ENCODE measurements at places on chromosomes 1 and 21.
A peak's percentile ranks its signal among the peaks of the same experiment; 100 is the strongest.

DNA sequence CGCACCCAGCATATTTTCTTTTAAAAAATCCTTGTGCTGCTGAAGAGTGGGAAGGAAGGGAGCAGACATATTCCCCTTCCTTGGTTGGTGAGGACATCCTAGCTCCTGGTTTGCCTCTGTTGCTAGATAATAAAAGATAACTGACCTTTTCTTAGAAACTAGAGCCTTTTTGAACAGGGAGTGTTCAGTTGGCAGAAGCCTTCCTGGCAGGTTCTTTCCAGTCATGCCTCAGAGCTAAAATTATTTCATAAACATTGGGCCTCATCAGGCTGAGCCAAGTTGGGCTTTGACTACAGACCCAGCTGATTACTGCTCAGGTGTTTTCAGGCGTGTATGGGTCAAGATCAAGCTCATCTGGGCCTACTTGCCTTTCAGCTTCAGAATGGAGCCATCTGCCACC, 22.7 kb upstream of the SH3BGRL3 start:
- no peak for DNase-seq

GRCh38 chr1:161962091-161962887, 61.4 kb downstream of the OLFML2B start:
- no peak for DNase-seq

DNA sequence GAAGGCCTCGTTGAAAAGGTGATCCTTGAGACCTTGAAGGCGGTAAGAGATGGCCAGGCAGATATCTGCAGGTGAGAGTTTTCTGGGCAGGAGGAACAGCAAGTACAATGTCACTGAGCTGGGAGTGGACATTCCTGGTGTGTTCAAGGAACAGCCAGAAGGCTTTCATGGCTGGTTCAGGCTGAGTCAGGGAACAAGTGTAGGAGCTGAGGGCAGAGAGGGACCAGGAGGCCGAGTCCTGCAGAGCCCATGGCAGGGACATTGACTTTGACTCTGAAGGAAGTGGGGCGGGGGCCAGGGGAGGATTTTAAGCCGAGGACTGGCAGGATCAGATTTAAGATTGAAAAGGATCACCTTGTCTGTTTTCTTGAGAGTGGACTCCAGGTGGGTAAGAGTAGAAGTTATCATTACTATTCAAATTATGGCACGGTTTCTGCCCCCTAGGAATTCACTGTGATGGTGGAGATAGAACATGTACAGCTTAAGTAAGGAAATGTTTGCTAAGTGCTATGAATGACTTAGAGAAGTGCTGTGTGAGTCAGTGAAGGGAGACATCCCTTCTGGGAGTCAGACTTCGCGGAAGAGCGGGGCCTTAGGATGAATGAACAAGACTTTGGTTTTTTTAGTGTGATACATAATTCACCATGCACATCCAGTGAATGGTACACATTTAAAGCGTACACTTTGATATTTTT, 202.3 kb downstream of the KIF26B start:
- DNase-seq, result no peak

- no peak for DNase-seq
These were observed 137.5 kb downstream of the TGFB2 start for GRCh38 chr1:218482683-218483082.

DNA sequence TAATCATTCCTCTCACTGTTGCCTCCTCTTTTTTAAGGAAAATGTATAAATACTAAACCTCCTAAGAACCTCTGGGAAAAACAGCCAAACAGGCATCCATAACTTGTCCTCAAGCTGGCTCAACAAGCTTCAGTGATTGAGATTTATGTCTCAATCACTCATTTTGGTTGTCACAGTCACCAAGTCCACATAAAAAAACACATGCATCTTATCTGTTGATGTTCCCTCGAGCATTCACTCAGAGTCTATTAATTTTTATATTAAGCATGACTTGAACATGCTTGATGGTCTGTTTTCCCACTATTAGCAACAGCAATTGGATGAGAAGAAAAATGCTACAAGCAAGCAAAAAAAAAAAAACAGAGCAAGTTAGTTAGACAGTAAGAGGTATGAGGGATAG, 254.3 kb downstream of the RGS7 start:
- no peak for DNase-seq

DNA sequence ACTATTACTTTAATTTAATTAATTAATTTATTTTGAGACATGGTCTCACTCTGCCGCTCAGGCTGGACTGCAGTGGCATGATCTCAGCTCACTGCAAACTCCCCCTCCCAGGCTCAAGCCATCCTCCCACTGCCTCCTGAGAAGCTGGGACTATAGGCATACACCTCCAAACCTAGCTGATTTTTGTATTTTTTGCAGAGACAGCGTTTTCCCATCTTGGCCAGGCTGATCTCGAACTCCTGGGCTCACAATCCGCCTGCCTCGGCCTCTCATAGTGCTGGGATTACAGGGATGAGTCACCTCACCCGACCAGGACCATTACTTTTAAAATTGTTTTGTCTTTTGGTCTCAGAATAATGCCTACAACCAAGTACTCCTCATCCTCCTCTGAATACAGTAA, 15.6 kb downstream of the YY1AP1 start:
- DNase-seq, result no peak

DNA sequence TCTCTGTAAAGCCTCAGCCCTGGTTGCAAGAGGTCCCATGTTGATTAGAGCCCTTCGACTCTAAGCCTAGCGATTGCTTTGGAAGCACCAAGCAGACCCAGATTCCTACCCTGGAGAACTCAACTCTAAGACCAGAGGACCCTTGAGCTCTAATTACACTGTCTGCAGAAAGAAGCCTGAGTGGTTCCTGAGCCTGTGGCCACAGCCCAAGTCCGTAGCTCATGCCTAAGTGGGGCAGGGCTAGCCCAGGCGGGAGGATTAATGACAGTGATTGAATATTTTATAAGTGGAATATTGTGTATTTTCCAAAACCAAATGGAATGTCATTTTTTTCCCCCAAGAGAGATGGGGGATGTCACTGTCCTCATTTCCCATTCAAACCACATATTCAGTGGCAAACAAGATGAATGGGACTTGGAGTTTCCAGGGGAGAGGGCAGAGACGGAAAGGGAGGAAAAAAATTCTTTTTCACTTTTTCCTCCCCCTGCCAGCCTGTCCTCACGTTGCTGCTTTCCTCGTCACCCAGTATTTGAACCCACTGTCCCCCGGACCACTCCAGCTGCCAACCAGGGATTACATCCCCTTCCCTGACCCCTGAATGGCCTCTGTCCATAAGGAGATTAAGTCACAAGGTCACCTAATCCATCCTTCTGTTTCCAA, 79.6 kb upstream of the CTTNBP2NL start:
- no peak for DNase-seq

DNA sequence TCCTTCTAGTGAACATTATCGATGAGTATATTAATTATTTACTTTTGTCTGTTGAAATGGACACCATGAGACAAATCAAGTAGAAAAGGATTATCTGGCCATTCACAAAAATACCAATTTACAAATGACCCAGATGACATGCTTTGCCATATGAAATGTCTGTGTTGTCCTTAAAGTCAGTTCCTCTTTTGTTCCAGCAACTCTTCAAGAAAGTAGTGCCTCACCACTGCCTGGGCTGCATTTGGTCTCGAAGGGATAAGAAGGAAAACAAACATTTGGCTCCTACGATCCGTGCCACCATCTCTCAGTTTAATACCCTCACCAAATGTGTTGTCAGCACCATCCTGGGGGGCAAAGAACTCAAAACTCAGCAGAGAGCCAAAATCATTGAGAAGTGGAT, 79.6 kb downstream of the RGL1 start:
- no peak for DNase-seq

- DNase-seq, result no peak
These were observed 69.6 kb upstream of the KRTAP19-8 start for GRCh38 chr21:31107871-31108270.

GRCh38 chr1:229479660-229480399, 28.3 kb downstream of the NUP133 start:
- no peak for DNase-seq

DNA sequence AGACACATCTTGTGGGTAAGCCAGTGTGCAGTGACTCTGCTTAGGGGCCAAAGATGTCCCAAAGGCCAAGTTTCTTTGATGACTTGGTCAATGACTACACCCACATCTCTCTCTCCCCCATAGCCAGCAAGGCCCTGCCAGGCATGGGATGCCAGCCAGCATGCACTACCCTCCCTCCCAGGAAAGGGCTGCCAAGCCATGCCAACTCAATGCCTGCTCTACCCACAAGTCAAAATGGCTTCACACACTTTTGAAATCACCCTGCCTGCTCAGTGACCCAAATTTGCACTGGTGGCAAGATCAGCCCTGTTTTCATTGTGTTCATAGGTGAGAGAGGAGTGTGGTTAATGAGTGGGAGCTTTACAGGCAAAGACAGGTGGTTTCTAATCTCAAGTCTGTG, 112.5 kb downstream of the MATN1 start:
- peak; percentile 54 for DNase-seq

- no peak for DNase-seq
These were observed 686 bp upstream of the ZNF281 start for GRCh38 chr1:200410566-200410878.

DNA sequence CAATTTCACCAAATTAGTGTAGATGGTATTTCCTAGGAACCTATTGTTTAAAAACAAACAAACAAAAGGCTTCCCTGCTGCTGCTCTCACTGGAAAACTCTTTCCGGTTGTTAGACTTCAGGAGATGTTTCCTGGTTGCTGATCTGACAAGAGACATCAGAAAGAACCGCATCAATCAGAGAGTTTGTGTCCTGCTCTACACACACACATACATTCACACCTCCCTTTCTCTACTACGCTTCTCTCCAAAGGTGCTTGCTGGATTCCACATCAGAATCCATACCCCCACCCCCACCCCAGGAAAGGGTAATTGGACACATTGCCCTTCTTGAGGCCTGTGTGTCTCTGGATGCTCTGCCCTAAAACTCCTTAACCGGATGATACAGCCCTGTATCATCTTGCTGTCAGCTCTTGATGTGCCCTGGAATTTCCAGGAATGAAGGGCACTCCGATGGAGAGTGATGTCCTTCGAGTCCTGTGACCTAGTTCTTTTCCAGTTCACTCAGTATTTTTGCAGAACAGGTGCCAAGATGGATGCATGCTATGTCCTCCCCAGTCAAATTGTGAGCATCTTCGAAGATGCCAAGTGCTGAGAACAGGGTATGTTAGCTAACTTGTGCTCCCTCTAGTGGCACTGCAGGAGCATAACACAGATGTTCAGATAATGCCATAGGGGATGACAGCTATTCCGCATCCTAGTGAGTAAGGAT, 113.7 kb upstream of the SLC35F3 start:
- no peak for DNase-seq

- DNase-seq, result no peak
These were observed 81.2 kb upstream of the EFHD2 start for GRCh38 chr1:15328351-15329103.
